NCI-H69 (cell line): ENCODE measurements at places on chromosomes 11 and 22.
A peak's percentile ranks its signal among the peaks of the same experiment; 100 is the strongest.

DNA sequence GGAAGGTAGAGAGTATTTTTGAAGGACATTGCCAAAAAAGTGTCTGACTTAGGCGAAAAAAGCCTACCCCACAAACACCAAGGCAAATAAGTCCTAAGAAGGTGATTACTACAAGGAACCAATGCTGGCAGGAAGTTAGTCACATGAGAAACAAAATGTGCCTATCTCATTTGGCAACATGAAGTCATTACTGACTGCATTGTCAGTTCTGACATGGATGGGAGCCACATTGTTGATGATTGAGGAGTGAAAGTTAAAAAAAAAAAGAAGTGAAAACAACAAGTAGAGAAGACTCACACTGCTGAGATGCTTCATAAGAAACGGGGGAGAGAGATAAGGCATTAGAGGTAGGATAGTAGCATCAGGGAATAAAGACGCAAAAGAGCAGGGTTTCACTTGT lies 141.5 kb upstream of the FAT3 start:
- DNase-seq = no peak

GRCh38 chr22:35580351-35581022 lies 36.6 kb downstream of the MB start:
- no peak for DNase-seq

DNA sequence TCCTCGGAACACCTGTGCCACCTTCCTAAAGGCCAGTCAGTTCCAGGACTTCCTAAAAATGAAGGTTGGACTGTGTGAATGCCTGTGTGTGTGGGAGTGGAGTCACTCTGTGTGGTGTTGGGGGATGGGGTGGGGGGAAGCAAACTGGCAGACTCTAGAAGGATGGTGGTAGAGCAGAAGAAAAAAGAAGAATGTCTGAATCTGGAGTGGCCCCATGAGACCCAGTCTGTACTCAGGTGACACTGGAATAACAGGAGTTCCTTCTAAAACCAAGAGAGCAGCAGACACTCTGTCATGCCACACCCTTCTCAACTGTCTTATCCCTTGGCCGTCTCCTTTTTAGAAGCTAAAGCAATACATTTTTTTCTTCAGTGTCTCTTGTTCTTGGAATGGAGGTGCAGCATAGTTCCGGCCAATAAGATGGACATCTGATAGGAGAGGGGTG lies 82.9 kb downstream of the MAML2 start:
- no peak for DNase-seq

- peak; percentile 99 for DNase-seq
Observed at GRCh38 chr11:132237781-132238180, 867.4 kb downstream of the NTM start.

- no peak for DNase-seq
Observed at GRCh38 chr22:41242396-41243117, 1.8 kb upstream of the CHADL start.

DNA sequence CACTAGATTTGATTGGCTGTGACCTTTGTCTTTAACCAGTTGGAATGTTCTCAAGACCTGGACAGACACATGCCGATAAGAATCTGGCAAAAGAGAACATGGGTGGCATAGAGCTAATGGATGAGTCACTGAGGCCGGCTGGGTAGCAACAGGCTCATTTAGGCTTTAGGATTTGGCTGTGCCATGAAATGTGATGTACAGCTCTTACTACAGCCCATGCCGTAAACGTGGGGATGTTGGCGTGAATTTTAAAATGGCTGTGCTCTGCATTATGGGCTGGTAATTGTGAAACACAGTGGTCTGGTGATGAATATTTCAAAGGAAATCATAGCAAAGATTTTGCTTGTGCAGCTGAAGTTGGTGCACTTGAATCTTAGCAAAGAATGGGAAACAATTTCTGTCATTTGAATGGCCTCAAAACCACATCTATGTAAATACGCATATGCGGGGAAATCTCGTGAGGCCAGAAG lies 332.4 kb downstream of the TBC1D22A start:
- DNase-seq = no peak

DNA sequence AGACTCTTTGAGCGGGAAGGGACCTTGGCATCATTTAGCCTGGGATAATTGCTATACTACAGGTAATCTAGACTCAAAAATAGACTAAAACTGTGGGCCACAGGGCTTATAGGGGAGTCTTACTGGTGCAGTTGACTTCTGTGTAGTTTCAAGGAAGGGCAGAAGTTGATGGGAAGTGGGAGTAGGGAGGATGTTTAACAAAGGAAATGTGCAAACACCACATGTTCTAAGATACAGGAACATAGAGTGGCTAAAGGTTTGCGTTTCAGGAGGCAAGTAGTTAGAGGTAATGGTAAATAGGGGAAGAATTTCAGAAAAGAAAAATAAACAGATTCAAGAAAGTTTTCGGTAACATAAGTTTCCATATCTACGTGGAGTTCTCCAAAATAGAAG lies 14.4 kb upstream of the SORL1 start:
- DNase-seq = no peak

- DNase-seq = no peak
Observed at GRCh38 chr11:126547161-126547560, 191.7 kb downstream of the ST3GAL4 start.

DNA sequence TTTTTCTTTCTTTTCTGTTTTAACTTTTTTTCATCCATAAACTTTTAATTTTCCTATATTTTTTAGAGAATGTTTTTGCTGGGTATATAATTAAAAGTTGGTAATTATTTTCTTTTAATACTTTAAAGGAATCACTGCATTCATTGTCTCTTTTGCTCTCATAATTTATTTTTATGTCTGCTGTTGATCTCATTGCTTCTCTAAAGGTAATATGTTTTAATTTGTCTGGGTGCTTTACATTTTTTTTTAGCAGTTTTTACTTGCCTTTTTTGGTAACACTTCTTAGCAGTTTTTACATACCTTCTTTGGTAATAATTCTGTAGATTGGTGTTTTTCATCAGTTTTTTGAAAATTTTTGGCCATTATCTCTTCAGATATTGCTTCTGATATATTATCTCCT lies 89.4 kb upstream of the BMAL1 start:
- no peak for DNase-seq

- no peak for DNase-seq
Observed at GRCh38 chr11:80182901-80183300, 742.1 kb upstream of the TENM4 start.

DNA sequence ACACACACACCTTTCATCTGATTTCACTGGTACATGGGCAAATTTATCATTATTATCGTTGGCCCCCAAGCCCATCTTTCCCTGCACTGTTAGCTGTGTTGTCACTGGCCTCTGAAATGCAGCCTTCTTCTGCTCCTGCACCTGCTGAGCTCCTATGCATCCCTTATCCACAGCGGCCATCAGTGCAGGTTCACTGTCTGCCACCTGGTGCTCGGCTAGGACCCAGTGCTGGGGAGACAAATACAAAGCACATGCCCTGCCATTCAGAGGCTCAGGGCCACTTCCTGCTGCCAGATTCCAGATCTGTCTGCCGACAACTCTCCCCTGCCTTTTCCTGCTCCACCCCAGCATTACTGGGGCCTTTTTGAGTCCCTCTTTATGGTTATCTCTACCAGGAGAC lies 1205.4 kb downstream of the TBC1D22A start:
- DNase-seq = no peak
